RPMI8226 (cell line): ENCODE measurements at places on chromosomes 3 and 15.

GRCh38 chr15:66613743-66614142 lies 47.9 kb upstream of the LCTL start:
- no peak for DNase-seq

DNA sequence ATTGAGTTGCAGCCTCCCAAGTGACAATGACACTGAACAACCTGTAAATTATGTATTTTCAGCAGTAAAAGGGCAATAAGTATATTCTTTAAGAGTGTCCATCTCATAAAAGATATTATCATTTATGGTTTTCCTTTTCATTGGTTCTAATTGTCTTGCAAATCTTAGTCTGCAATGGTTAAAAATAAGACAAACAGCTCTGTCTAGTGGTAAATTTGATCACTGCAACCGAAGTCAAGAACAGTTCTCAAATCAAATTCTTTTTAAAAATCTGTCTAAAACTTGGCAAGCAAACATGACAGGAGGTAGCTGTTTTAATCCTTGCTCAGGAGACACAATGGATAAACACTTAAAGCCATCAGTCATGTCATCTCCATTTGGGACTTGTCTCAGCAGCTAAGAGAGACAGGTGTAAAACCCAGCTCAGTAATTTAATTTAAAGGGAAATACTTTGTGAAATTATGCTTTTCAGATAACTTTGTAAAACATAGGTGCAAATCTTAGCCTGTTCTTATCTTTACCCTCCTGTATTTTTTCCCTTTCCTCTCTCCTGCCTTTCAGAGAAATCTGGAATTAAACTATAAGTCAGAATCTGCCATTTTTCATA lies 150.3 kb upstream of the ARHGEF26 start:
- DNase-seq, result no peak

DNA sequence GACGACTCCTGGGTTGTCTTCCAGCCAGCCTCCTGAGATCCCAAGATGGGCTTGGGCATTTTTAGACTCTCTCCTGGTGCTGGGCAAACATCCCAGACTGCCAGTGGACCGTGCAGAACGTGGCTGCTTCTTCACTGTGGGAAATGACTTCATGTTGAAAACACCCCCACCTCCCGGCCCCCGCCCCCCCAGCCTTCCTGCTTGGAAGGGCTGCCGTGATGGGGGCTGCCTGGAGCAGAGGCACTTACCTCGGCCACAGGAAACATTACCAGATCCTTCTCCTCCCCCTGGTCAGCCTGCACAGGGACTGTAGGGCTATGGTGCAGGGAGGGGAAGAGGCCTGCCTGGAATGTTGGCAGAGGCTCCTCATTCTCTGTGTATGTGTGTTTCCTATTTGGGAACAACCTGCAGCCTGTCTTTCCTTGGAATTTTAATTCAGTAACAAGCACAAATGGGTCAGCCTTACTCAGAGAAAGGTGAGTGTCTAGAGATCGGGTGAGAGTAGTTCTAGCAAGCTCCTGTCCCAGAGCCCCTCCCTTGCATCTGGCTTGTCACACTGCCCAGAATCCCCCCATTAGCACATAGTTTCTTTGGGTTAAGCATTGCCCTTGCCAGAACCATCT lies 90.8 kb downstream of the ANP32A start:
- no peak for DNase-seq

- DNase-seq, result no peak
Measured at GRCh38 chr15:57510647-57511046, 81.1 kb upstream of the MYZAP start.

DNA sequence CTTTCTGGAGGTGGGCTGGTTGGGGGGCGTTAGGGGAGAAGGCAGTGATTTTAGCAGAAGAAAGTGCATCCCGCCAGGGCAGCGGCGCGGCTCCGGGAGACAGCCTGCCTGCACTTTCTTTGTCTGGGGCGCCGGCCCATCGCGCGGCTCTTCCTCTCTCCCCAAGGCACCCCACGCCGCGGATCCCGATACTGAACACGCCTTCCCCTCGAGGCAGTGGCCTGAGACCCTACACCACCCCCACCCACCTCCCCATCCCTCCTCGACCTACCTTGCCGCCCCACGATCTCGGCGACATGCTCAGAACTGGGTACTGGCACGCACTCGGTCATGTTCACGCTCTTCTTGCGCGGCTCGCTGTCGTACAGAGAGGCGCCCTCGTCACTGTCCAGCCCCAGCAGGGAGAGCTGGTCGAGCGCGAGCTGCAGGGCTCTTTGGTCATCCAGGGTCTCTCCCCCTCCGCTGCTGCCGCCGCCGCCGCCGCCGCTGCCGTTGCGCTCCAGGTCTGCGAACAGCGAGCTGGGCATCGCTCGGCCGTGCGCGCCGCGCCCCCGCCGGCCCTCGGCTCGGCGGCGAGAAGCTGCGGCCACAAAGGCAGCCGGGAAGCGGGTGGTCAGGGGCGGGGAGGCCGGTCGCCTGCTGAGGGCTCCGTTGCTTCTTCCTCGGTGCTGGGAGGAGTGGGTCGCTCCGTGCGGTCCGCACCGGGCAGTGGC lies 483 bp downstream of the MEX3B start:
- DNase-seq, result peak; percentile 45

DNA sequence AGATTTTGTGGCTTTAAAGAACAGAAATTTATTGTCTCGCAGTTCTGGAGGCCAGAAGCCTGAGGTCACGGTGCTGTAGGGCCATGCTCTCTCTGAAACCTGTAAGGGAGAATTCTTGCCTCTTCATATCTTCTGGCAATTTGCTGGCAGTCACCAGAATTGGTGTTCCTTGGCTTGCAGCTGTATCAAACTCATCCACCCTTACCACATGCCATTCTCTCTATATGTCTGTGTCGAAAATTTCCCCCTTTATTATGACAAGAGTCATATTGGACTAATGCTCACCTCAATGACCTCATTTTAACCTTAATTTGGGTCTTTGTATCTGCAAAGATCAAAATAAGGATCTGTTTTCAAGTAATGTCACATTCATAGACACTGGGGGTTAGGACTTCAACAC lies 266.7 kb downstream of the IL20RB start:
- DNase-seq, result no peak

DNA sequence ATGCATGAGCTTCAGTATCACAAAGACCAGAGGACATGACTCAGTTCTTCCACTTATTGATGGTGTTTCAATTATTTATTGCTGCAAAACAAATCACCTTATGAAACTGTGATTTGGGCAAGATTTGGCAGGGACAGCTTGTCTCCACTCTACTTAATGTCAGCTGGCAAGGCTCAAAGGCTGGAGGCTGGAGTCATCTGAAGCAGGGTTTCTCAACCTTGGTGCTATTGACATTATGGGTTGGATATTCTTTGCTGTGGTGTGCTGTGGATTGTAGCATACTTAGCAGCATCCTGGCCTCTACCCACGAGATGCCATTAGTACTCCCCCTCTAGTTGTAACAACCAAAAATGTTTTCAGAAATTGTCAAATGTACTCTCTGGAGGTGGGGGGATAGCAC lies 138.8 kb upstream of the PEX5L start:
- no peak for DNase-seq

GRCh38 chr3:72343078-72343477 lies 505.2 kb downstream of the SHQ1 start:
- no peak for DNase-seq

DNA sequence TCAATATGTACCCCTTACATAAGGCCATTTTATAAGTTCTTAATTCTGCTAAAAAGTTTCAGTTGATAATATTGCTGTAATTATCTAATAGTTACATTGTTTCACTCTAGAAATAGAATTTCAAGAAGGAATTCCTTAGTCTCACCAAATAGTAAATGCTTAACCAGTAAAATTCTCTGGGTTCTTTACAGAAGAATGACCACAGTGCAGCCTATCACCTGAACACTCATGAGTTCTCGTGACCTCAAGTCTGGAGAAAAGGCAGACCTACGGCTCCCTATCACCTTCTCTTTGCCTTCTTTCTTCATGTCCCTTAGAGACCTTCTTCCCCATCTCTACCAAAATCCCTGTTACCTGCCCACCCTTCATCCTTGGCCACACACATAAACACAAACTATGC lies 30.9 kb downstream of the CCDC191 start:
- no peak for DNase-seq

DNA sequence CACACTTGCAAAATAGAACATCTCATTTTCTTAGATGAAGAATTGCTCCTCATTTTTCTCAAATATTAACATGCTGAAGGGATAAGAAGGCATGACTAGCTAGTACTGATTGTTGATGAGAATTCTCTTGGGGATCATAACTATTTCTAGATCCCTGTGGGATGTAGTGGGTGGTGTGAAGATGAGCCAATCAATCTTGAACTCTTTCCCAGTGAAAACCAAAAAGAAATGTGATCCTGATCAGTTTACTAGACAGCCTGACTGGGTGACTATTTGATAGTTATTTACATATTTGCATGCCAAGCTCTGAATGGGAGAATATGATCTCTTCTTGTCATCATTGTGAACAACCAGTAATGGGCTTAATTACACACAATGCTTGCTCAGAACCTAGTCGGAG lies 63.7 kb downstream of the ZIC1 start:
- no peak for DNase-seq
